ENCODE measurements at places on chromosomes 1 and 21.

DNA sequence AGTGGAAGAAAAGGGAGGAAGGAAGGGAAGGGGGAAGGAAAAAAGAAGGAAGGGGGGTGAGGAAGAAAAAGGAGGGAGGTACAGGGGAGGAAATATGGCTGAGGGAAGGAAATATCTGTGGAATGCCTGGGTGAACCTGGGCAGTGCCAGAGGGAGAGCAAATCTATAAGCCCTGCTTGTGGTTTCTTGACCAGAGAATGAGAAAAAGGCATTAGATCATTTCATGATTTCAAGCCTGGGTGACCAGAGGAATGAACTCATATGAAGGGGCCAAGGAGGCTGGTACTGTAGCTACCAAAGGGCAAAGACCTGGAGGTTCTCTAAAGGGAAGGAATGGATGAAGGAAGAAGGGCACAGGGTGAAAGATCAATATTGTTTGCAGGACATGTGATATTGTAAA lies 31.4 kb downstream of the GNG12 start:
- DNase-seq = no peak

- no peak for DNase-seq
Observed at GRCh38 chr21:35882791-35883240, 177.5 kb downstream of the SETD4 start.

DNA sequence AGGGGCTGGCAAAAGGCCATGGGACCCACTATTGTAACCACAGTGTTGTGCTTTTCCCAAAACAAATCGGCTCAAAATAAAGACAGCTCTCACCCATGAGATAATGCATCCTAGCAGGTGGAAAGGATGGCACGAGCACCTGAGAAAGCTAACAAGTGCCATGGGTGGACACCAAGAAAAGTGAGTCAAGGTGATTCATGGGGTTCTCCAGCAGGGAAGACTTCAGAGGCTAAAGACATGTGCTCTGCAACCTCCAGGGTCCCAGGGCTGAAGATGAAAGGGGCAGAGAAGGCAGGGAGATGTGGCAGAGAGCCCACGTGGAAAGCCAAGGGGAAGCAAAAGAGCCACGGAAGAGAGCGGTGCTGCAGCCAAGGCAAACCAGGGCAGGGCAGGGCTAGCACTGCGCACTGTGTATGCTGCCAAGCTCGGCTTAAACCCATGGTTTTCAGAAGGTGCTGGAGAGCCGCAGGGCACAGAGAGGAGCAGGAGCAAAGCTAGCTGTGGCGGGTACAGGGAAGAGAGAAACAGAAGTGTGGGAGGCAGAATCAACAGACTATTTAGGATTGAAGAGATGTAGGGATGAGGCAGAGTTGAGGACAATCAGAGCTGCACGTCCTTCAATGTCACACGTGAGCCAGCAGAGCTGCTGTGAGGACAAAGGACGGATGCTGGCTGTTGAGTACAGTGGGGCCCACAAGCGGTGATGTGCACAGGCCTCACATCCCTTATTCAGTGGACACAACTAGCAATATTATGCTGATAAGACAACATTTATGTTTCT lies 41.8 kb upstream of the C1orf198 start:
- DNase-seq = no peak

DNA sequence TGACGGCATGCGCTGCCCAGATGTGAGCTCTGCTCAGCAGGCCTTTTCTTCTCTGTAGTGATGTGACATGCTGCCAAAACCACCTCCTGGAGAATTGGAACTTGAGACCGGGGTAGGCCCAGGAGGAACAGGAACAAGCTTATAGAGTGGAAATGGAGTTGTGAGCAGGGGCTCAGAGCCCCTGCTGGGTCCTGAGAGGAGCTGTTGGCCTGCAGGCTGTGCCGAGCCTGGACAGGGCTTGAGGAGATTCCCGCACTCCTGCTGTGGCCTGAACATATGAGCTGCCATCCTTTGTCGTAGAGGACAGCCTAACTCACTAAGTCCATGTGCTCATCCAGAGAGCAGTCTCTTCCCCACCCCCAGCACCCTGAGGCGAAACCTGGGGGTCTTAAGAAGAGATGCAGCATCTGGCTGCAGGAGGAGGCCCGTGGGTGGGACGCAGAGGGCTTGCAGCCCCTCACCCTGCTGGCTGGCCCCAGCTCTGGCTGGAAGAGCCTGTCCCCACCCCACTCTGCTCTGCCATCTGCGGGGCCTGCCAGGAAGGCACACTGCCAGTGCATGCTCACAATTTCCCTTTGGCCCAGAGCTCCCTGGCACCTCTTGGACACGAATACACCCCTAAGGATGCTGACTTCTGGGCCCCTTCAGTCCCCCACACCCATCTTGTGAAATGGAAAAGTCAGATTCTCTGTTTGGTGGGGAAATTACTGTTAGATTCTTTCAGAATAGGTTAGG lies 42.5 kb downstream of the PTPRF start:
- DNase-seq = no peak

DNA sequence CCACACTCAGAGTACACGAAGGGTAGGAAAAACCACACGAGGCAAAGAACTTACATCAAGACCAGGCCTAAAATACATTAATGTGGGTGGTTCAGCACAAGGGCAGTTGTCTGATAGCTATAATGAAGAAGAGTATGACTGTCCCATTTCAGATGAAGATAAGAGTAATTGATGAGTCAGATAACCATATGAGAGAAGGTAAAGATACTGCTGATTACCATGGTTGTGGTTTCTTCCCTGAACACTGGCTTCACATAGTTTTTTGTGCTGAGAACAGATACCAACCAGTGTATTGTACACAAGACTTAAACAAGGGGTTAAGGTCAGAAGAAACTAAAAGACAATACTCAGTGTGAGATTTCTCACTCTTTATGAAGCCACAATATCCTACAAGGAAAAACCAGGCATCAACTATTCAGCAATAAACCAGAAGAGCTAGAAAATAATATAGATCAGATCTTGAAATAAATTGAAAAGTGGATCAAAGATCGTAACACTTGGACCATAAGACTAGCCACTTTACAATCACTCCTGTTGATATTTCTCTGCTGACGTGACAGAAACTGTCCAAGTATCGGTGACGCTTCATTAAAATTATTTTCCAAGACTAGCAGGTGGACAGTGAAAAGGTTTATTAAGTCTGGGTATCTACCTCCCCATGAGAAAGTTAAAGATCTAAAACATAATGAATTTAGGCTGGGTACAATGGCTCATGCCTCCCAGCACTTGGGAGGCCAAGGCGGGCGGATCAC lies 28.6 kb downstream of the PUM1 start:
- no peak for DNase-seq

DNA sequence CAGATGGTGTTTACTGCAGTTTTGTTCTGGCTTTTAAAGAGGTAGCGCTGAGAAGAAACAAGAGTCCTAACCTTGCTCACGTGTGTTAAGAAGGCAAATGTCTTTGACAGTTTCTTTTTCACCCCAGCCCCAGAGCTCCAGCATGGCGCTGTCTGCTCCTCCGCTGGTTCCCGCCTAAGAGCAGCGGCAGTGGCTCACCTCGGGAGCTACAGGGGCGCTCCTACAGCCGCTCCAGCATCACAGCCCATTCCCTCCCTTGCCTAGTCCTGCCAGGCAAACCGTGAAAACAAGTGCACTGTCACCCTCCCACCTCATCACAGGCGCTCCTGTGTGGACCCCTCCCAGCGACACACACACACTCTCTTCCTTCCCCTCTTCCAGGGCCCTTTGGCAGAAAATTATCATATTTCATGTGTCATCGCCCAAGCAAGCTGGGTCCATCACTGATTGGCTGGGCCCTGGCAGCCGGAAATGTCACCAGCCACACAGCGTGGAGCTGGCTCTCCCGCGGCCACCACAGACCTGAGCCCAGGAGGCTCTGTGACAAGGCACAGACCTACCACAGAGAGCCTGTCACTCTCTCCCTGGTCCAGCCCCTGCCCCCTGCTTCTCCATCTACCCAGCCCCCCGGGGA lies 1.2 kb upstream of the HIVEP3 start:
- peak; percentile 65 for DNase-seq

- no peak for DNase-seq
Observed at GRCh38 chr21:41957991-41958766, 4.4 kb upstream of the C2CD2 start.

DNA sequence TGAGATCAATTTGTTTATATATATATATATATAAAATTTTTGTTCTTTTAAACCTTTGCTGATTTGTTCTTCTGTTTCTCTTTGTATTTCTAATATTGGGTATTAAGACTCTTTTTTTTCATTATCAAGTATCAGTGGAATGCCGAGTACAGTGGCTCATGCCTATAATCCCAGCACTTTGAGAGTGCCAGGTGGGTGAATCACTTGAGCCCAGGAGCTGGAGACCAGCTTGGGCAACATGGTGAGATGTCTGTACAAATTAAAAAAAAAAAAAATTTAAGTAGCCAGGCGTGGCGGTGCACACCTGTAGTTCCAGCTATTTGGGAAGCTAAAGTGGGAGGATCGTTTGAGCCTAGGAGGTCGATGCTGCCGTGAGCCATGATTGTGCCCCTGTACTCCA lies 67.1 kb downstream of the MAST2 start:
- DNase-seq = no peak

- no peak for DNase-seq
Observed at GRCh38 chr1:1918901-1919303, at the start of gene TMEM52. Gene TMEM52, minus strand, starts transcription at chr1:1919279. Its CDS starts 14 bp downstream, at chr1:1919265.

- no peak for DNase-seq
Observed at GRCh38 chr1:192807211-192808162, 1.4 kb upstream of the RGS2 start.

DNA sequence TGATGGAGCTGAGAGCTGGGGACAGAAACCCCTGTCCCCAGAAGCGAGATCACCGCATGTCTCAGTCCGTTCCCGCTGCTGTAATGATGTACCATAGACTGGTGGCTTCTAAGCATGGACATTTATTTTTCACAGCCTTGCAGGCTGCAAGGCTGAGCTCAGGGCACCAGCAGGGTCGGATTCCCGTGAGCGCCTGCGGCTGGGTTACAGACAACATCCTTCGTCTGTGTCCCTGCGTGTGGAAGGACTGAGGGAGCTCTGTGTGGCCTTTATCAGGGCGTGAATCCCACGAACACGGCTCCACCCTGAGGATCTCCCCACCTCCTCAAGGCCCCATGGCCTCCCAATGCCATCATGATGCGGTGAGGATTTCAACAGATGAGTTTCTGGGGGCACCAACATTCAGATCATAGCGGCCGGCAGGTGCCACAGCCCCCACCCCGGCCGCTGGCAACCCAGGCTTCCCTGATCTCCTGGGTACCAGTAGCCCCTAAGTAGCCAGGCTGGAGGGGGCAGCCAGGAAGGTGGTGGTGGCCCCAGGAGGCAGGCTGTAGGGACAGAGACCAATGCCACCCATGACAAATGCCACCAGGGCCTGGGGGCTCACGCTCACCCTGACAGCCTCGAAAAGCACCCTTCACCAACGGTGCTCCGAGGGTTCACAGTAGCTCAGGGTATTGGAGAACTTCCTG lies 104.4 kb downstream of the CRYAA start:
- no peak for DNase-seq

- DNase-seq = no peak
Observed at GRCh38 chr1:208234721-208235120, 9.5 kb downstream of the PLXNA2 start.

DNA sequence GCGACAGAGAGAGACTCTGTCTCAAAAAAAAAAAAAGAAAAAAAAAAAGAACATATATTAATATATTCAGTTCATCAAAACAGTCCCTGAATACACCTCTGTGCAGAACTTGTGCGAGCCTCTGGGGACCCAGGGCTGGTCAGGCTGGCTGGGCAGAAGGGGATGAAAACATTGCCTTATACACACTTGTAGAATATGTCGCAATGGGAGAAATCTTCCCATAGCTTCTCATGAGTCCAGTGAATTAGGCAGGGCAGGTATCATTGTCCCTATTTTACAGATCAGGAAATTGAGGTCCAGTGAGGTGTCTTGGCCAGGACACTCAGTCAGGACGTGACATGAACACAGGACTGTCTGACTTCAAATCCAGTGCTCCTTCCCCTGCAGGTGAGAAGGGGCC lies 12.6 kb upstream of the WNT4 start:
- no peak for DNase-seq
